ENCODE measurements at places on chromosomes 2 and 18.

- no peak for DNase-seq
Measured at GRCh38 chr2:22079583-22079982, 955.8 kb downstream of the TDRD15 start.

- DNase-seq: no peak
Measured at GRCh38 chr18:48514786-48515185, 24.0 kb upstream of the CTIF start.

DNA sequence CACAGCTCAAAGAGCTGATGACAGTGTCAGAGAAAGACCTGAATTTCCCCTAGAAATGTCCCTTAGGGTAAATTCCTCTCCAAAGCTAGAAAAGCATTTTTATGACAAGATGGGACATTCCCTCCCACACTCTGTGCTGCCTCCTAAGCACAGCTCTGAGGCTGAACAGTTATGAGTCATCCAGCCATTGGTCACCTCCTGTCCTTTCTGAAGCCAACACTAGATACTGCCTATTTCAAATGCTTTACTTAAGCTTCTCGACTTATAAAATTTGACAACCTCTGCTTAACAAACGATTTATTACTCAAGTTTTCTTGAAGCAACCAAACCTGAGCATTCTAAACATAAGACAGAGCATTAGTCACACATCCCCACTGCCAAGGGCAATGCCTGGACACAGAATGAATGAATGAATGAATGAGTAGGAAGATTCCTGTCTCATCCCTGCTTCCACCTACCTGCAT, 35.4 kb downstream of the B4GALT6 start:
- peak; percentile 65 for DNase-seq

GRCh38 chr18:77167251-77167650, 34.7 kb upstream of the MBP start:
- DNase-seq: no peak

- no peak for DNase-seq
Measured at GRCh38 chr2:109346601-109347228, 217.7 kb downstream of the SH3RF3 start.

GRCh38 chr2:78870343-78870967, 155.0 kb upstream of the REG3G start:
- no peak for DNase-seq

DNA sequence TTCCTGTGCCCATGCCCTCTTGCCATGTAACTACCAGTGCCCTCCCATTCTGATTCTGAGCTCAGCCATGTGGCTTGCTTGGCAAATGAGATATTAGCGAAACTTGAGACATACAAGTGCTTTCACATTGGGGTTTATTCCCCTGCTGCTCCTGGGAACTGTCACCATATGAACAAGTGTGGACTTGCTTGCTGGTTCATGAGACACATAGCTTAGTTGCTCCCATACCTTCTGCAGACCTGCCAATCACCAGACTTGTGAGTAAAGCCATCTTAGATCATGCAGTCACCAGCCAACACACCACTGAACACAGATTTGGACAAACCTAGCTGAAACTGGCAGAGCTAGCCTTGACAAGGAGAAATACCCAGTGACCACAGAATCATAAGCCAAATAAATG, 155.1 kb downstream of the SS18 start:
- no peak for DNase-seq

- DNase-seq: peak; percentile 26
Measured at GRCh38 chr2:10709290-10709939, 12.0 kb upstream of the ATP6V1C2 start.

DNA sequence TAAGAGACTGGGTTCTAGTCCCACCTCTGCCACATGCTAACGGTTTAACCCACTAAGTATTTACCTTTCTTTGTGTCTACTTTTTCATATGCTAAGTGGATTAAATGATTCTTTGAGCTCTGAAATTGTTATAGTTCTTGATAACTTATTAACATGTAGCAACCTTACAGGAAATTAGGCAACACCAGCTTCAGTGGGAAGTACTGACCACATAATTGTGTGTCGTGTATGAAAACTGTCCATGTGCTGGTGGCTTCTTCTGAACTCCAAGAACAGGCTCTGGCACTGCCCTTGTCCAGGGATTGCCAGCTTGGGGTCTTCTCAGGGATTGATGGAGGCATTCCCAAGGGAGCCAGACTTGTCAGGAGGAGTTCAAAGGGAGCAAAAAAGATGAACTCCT, 427.7 kb downstream of the TGIF1 start:
- no peak for DNase-seq

DNA sequence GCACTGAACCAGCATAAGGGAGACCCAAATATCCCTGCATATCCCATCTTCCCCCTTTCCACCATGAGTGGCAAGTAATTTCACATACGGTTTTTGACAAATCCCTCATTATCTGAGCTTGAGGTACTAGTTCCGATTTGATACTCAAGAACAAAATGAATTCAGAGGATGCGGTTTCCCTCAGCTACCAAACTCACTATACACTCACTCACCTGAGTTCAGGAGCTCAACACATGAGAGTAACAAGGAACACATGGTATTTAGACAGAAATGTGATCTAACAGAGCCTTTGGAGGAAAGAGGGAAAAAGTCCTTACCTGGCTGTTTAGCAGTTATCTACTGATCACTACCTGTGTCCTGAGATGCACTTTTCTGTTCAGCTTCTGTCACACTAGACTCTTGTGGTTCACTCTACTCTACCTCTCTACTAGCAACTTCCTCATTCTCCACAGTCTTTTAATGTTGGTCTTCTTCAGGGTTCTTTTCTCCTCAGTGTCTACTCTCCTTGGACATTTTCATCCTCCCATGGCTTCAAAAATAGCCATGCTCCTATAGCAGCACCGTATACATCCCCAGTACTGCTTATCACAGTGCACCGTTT, 25.1 kb downstream of the ASXL2 start:
- no peak for DNase-seq

DNA sequence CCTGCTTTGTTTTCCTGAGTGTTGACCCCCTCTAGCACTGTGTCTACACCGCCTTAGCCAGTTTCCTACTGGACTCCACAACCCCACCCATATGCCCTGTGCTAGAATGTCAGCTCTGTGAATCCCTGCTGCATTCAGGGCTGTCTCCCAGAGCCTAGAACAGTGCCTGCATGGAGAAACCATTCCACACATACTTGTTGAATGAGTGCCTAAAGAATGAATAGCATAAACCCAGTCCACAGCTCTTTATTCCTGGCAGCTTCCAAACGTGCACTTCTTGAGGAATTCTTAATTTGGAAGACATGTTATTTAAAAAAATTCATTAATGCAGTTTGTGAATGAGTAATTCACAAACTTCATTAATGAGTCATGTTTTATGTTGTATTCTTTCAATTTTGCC, 6.5 kb upstream of the NAPG start:
- DNase-seq: no peak

DNA sequence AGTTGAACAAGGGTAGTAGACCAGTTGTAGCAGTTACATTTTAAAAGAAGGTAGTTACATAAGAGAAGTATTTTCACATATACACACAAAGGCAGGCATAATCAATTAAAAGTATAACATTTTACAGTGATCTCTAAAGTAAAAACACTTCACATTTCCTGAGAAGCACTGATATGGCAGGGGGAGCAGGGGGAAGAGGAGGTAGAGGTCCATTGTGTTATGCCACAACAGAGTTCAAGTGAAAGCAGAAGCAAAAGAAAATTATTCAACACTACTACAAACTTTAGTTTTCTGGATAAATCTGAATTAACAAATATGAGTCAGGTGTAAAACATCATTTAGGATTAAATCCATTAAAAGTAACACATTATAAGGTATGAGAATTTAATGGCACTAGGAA, 38.4 kb downstream of the ROCK1 start:
- DNase-seq: no peak

- DNase-seq: no peak
Measured at GRCh38 chr18:44586782-44587524, 93.7 kb upstream of the SETBP1 start.

- no peak for DNase-seq
Measured at GRCh38 chr2:153222231-153223165, 256.1 kb downstream of the RPRM start.

- no peak for DNase-seq
Measured at GRCh38 chr2:174826051-174826450, 61.8 kb upstream of the CHRNA1 start.

DNA sequence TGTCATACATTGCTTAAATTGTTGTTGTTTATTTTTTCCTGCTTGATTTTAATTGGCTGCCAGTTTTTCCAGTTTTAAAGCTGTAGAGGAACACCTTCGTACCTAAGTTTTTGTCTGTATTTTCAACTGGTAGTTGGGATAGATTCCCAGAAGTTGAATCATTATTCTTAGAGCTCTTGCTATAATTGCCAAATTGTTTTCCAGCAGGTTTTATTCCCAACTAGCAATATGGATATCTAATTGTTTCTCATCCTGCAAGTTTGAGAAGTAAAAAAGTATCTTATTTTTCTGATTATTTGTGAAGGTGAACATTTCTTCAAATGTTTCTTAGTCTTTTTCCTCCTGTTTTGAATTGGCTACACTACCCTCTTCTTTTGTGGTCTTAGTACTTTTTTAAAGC, 6.7 kb downstream of the SMARCAL1 start:
- DNase-seq: no peak

DNA sequence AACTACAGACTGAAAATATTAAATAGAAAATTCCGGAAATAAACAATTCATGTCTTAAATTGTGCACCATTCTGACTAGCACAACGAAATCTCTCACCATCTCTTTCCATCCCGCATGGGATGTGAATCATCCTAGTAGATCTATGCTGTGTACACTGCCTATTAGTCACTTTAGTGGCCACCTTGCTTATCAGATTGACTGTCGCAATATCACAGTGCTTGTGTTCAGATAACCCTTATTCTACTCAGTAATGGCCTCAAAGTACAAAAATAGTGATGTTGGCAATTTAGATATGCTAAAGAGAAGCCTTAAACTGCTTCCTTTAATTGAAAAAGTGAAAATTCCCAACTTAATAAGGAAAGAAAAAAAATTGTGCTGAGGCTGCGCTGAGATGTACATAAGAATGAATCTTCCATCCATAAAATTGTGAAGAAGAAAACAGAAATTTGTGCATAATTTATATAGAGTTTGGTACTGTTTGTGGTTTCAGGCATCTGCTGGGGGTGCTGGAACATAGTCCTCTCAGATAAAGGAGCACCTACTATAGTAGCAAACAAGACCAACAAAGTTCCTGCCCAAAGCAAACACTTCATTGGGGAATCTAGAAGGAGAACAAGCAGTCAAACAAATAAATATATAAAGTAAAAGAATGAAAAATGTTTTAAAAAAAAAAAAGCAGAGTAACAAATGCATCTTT, 12.0 kb downstream of the PSMD1 start:
- DNase-seq: no peak

GRCh38 chr18:36702401-36703013, 126.3 kb downstream of the TPGS2 start:
- DNase-seq: no peak

DNA sequence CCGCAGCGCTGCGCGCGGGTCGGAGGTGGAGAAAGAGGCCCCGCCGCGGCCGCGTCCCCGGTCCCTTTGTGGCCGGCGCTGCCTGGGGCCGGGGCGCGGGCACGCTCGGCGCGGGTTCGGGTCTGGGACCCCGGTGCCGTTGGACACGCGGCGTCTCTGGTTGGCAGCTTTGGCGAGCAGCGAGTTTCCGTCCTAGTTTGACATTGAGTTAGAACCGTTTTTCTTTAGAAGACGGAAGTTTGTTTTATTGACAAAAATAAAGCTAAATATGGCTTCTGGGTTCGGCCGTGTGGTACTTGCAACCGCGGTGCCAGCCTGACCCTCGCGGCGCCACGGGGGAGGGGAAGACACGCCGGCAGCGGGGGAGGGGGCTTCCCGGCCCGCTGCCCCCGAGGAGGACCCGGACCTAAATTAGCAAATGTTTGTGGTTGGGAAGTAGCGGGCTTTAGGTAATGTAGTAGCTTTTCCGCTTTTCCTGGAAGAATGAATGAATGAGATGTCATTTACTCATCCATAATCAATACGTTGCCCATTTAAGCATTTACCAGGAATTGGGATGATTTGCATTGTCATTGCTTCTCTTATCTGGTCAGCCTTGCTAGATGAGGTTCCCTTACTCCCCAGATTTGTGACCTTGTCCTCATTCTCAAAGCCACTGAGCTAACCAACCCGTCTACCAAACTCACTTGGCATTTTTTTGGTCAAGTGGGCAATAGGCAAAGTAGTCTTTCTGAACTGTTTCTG, 530 bp downstream of the GALNT1 start:
- no peak for DNase-seq

All from COLO829 (cell line).